H7 (cell line): ENCODE measurements at places on chromosomes 1 and 21. TPM values are rescaled to one million over a fixed set of nuclear protein-coding genes. Genes with fewer than 3 reads are reported as not detected.

GRCh38 chr1:11842154-11843041 is 5.2 kb downstream of the NPPA start:
- peak; percentile 30 for DNase-seq

- DNase-seq: no peak
Observed at GRCh38 chr1:182003025-182003725, 58.3 kb downstream of the ZNF648 start.

GRCh38 chr1:161038523-161039153 is at the start of gene TSTD1:
TSTD1 (minus strand) TSS chr1:161038964; CDS start chr1:161038889, 75 bp downstream.
- DNase-seq: peak; percentile 92

DNA sequence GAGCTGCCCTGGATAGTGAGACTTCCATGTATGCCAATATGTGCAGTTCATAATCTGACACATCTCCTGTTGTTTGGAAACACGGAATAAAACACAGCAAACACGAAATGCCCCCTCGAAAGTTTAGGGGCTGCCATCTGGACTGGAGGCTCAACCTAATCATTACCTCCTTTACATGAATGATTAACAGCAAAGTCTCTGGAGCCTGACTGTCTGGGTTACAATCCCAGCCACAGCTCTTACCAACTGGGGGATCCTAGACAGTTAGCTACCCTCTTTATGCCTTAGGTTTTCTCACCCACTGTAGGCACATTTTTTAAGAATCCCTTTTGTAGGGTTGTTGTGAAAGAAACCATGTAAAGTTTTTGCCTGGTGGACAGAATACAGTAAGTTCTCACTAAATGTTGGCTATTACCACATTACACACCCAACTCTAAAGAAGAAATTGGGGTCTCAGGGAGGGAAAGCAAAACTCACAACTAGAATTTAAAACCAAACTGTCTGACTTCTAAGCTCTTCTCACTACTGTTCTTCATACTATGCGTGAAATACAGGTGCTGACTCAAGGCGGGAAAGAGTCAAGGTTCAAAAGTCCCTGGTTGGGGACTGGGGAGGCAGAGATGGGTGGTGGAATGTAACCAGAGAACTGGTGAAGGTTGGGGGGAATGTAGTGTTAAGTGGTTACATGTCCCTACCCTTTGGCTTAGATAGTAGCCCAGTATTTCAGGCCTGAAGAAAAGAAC is 24.2 kb downstream of the CYP4A22 start:
- DNase-seq: no peak

The TMEM269 gene
- 1.00 and 1.1 TPM in 2 replicates for total RNA-seq

DNA sequence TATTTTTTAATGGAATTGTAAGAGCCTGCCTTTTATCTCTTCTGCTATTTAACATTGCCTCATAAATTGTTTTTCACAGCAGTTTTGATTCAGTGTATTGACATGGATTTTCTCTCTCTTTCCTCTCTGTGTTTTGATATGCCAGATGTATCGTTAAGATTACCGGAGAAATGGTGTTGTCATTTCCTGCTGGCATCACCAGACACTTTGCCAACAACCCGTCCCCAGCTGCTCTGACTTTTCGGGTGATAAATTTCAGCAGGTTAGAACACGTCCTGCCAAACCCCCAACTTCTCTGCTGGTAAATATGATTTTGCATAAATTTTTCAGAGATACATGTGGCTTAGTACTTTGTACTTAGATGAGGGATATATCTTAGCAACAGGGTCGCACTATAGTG is 23.1 kb upstream of the DYNLT5 start:
- no peak for DNase-seq

DNA sequence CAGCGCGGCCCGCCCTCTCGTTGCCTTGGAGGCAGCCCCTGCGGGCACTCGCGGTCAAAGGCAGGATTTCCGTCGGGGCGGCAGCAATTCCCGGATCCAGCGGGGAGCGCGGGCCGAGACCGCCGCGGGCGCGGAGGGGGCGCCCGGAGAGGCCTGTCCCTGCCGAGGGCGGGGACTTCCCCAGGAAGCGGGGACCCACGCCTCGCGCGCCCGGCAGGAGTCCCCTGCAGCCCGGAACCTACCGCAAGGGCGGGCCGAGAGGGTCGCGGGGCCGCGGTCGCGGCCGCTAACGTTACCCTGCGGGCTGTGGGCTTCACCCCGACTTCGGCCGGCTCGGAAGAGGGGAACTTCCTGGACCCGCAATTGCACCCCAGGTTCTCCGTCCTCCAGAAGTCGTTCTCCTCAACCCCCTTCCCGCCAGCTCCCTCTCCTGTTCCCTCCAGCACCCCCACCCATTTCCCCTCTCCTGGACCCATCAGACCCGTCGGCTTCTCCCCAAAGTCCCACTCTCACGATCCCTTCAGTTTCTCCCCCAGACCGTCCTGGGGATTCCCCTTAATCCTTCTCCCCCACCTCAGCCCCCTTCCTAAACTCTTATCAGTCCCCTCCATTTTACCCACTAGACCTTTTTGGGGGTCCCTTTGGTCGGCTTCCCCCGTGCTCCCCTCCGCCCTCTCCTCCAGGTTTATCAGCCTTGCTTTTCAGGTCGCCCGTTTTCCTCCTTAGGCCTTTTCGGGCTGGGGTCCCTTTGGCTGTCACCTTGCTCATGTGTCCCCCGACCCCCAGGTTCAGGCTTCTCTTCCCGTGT is 604 bp downstream of the FGR start:
- DNase-seq: peak; percentile 83

The SPATA21 gene
- 0.07 TPM in 1 of 2 replicates, not detected in the other for total RNA-seq

DNA sequence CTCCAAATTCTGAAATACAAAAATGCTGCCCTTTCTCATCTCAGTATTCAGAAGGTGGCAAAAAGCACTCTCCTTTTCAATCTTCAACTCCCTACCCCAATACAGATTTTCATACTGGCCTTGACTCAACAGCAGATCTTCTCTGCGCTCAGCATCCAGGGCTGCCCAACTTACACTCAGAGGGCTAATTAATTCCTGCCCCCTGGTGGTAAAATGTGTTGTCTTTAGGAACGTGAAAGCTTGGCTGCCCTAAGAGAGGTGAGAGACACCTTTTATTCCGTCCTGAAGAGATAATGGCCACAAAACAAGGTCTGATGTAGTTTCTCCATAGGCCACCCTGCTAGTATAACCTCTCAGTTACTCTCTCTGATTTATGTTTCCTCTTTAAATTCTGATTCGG is 25.0 kb downstream of the KRTAP24-1 start:
- peak; percentile 24 for DNase-seq

The PLEKHA6 gene
- total RNA-seq: 3.0 and 5.1 TPM in 2 replicates

- DNase-seq: no peak
Observed at GRCh38 chr1:17819129-17819802, 64.1 kb downstream of the ACTL8 start.

DNA sequence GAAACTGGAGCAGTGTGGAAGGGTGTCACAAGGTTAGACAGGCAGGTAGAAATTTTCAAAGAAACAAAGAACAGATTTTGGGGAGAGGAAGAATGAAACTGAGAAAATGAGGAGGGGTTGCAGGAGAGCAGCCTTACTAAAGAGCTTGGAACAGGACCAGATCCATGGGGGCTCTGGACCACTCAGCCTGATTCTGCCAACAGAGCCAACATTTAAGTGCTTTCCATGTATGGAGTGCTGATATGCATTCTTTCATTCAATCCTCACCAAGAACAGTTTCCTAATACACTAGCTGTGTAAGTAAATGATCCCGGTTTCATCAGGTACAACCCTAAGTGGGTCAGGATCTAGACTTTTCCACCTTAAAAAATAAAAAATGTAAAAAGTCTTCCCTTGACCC is 16.2 kb downstream of the LPGAT1 start:
- DNase-seq: no peak

The GPR37L1 gene
- total RNA-seq: under 0.01 TPM in 1 of 2 replicates, not detected in the other

The KIF17 gene
- total RNA-seq: 3.5 and 10.1 TPM in 2 replicates

The TRIM58 gene
- 0.04 and 0.10 TPM in 2 replicates for total RNA-seq

DNA sequence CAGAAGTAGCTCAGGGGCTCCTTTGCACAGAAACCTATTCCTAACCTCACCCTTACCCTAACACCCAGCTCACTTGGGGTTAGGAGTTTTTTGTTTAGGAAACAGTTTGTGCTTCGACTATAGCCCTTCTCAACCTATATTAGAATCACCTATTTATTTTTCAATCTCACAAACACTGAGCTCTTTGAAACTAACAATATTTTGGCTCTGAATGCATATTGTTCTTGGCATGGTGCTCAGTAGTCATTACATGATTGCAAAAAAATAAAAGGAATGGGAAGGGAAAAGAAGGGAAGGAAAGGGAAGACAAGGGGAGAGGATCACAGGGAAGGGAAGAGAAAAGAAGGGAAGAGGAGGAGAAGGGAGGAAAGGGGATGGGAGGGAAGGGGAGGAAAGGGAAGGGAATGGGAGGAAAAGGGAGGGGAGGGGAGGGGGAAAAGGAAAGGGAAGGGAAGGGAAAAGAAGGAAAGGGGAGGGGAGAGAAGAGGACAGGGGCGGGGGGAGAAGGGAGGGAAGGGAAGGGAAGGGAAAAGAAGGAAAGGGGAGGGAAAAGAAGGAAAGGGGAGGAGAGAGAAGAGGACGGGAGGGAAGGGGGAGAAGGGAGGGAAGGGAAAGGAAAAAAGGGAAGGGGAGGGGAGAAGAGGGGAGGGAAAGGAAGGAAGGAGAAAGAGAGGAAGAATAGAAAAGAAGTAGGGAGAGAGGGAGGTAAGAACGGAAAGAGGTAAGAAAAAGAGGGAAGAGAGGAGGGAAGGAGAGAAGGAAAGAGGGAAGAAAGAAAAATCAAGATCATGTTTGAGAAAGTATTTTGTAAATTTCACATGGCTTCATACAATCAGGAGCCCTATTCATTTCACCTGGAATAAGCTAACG is 484.1 kb upstream of the NFIA start:
- no peak for DNase-seq

GRCh38 chr1:21626921-21627339 is 42.2 kb downstream of the RAP1GAP start:
- DNase-seq: no peak

DNA sequence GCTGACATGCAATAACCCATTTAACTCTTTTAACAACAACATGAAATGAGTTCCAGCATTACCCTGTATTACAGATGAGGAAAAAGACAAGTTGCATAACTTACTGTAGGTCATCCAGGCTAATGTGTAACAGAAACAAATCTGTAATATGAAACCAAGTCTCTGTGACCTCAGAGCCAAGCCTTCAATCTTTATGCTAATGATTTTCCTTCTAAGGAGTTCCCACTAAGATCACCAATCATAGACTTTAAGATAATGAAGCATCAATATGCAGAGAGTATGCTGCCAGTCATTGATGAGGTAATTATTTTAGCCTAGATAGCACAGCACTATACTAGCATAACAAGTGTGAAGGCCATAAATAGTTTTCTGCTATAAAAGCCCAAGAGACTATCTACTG is 35.6 kb upstream of the RNPC3 start:
- DNase-seq: no peak

The COL11A1 gene
- total RNA-seq: 12.2 and 13.4 TPM in 2 replicates

- DNase-seq: no peak
Observed at GRCh38 chr1:229229721-229230139, 41.2 kb upstream of the RAB4A start.

GRCh38 chr1:91685994-91686393 is 185.3 kb downstream of the CDC7 start:
- DNase-seq: no peak

The AIRE gene
- 0.07 and 0.31 TPM in 2 replicates for total RNA-seq

- DNase-seq: no peak
Observed at GRCh38 chr1:162353702-162354101, 23.0 kb downstream of the SPATA46 start.

GRCh38 chr1:234606784-234607108 is 3.2 kb downstream of the IRF2BP2 start:
- no peak for DNase-seq

The FAM167B gene
- 3.1 and 4.1 TPM in 2 replicates for total RNA-seq

GRCh38 chr1:228120351-228120750 is 11.3 kb upstream of the MRPL55 start:
- no peak for DNase-seq

- no peak for DNase-seq
Observed at GRCh38 chr1:6301526-6301925, 40.6 kb upstream of the GPR153 start.

- no peak for DNase-seq
Observed at GRCh38 chr1:111628153-111628552, 8.6 kb downstream of the RAP1A start.

DNA sequence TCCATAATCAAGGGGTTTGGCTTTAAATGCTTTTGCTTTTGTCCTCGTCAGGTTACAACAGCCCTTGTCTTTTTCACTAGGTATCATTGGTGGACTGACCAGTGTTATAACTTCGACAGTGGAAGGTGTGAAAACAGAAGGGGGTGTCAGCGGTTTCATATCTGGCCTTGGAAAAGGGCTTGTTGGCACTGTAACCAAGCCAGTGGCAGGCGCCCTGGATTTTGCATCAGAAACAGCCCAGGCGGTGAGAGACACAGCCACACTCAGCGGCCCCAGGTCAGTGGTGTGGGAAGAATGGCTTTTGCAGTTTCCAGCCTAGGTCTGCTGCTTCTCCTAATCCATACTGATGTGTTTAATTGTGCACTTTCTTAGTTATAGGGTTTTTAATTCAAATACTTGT is 157.9 kb downstream of the DHRS3 start:
- DNase-seq: no peak

The IGFN1 gene
- total RNA-seq: 0.24 TPM in 1 of 2 replicates, not detected in the other

GRCh38 chr1:77120950-77121349 is 98.3 kb downstream of the PIGK start:
- DNase-seq: no peak

The SLC45A3 gene
- 19.2 and 20.7 TPM in 2 replicates for total RNA-seq

- DNase-seq: peak; percentile 92
Observed at GRCh38 chr1:115337633-115338456, at the start of gene NGF. NGF (minus strand) TSS chr1:115338249; CDS start chr1:115286795, 51,454 bp downstream.

DNA sequence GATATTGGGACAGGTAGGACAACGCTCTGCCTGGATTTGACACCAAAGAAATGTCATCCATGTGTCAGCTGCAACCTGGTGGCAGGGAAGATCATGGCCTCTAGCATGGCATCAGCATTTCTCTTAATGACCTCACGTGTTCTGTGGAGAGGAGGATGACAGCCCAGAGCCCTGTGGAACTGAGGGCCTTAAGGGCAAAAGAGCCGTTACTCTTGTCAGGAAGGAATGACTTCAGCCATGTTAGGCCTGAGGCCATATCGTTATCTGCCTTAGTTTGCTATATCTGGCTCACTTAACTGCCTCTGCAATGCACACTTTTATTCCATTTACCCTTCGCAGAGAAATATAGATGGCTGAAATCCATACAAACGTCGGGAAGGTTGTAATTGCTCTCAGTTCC is 83.2 kb upstream of the PBX1 start:
- no peak for DNase-seq

- no peak for DNase-seq
Observed at GRCh38 chr1:12573015-12573825, 44.8 kb downstream of the DHRS3 start.
